ENCODE measurements at places on chromosomes 7 and 10.

- DNase-seq: peak; percentile 53
Observed at GRCh38 chr10:49081547-49082275, 33.6 kb downstream of the VSTM4 start.

DNA sequence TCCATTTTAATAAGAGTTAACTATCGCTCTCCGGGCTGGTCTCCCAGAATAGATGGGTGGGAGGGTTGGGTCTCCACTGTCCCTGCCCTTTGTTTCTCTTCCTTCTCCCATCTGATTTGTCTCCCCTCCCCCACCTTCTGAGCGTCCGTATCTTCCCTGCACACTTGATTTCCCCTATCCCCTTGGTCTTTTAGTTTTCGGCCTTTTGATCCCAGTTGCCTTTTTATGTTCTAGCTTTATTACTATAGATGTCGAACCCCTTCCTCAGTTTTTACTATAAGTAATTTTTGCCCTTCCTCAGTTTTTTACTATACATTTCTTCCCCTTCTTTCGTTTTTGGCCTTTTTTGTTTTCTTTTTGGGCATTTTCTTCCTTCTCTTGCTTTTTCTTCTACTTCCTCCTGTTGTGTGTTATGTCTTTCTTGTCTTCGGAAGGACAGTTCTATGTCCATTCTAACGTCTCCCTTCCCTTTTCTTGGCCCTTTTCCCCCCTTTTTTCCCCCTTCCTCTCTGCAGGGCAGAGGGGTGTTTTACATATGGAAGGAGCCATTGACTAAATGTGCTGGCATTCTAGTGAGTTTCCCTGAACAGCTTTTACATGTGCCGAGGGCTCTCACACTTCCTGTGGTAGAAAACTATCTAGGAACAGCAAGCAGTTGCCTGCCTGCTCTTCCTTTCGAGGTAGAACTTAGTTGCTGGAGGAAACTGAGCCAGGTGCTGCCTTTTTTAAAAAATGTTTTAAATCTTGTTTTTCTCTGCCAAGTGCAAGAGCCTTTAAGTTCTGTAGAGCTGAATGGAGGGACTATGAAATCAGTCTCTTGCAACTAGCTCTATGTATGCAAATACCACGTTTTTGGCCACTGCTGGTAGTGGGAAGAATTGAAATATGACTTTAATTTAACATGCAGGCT is 2.8 kb downstream of the TET1 start:
- DNase-seq: peak; percentile 67

- no peak for DNase-seq
Observed at GRCh38 chr7:16504019-16504418, 22.6 kb upstream of the LRRC72 start.

DNA sequence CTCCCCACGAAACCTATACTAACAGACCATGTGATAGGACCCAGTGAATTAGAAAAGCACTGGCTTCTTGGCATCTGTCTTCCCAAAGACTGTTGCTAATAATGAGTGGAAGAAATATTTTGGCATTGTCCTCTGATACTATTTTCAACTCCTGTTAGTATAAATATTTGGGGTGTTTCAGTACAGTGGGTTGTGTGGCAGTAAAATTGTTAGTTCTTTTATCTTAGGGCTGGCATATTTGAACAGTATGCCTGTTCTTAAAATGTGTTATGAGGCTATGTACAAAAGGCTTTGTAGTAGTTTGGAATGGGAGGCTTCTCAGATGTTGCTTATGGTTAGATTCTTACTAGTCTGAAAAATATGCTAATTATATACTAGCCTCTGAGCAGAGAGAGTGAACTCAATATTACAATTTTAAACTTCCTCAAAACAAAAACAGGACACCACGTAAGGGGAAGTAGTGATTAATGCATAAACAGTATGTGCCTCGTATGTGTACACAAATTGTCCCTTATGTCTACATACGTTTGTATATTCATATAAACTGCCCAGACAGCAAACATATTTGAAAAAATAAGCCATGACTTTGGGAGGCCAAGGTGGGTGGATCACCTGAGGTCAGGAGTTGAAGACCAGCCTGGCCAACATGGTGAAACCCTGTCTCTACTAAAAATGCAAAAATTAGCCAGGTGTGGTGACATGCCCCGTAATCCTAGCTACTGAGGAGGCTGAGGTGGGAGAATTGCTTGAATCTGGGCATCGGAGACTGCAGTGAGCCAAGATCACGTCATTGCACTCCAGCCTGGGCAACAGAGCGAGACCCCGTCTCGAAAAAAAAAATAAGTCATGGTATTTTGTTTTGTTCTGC is 115.4 kb downstream of the ARID5B start:
- DNase-seq: no peak

- no peak for DNase-seq
Observed at GRCh38 chr7:4809091-4809591, 33.7 kb downstream of the AP5Z1 start.

DNA sequence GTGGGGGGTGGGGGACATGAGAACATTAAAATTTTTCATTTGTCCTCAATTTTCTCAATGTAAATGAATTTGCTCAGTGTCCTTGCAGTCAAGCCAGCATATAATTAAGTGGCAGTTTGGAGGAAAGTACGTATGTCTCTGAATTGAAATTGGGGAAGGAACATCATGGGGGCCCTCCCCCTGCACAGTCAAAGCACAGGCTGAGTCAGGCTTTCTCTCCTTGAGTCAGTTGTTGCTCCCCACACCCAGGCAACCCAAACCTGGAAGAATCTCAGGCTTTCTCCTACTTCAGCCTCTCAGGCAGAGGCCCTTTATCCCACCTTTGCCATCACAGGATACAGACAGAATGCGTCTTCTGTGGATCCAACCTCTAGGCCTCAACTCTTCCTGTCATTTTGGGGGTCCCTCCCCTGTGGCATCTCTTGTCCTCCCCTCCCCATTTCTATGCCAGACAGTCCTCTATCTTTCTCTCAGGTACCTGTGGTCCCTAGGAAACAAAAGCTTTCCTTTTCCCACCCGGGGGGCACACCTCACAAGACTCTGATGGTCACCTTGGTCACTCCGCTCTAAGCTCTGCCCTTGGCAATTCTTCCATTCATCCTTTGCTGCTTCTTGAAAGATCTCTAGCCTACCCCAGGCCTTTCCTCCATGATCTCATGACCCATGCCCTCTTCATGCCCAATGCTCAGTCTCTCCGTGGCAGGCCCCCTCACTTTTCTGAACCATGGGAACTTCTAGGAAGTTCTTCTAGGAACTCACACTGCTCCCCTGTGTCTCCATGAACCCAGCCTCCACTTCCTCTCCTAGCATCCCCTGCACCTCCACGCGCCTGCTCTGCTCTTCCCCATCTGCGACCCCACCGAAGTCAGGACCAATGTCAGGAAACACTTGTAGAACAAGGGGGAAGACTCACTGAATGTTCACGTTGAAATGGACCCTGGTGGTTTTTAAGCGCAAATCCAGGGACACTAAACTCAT is 40.4 kb downstream of the CREB3L2 start:
- DNase-seq: no peak

DNA sequence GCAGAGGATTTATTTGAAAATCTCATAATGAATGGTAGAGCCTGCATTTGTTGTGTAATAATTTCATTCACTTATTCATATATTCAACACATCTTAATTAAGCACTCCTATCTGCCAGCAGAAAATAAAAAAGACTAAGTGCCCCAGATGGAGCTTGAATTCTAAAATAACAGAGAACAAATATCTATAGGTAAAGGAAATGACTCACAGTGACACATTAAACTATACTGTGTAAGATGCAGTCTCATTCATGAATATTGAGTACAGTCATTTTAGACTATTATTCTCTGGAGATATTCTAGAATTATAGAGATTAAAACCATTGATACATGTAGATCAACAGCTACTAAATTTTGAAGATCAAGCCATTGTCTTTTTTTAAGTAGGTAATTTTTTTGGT is 72.1 kb downstream of the PTPRZ1 start:
- DNase-seq: no peak

GRCh38 chr7:100679129-100679926 is 5.8 kb downstream of the GNB2 start:
- DNase-seq: no peak

Measured in neural progenitor cell (in vitro differentiated cells).